ENCODE measurements at places on chromosomes 3 and 15.

- no peaks in the 10 kb centered on the region for H3K27me3 ChIP-seq
Observed at GRCh38 chr15:42932833-42933515, 12.4 kb upstream of the TTBK2 start.

DNA sequence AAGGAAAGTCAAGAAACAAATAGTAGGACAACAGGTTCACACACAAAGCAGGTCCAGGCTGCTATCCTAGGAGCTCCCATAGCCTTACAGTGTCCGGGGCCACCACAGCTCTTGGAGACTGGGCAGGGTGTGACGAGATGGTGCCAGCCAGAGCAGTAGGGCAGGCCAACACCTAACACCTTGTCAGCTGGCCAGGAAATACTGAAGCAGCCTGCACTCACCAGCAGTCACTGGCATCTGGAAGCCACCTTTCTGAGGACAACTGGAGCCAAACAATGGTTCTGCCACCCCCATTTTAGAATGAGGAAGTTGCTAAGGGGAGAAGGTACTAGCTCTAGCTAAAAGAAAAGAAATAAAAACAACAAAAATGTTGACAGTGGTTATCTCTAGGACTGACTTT is 47.2 kb downstream of the CCDC12 start:
- H3K4me3 ChIP-seq: no peak overlapping the region
- DNase-seq: no peak
- peaks cover 34% of the 10 kb centered on the region for H3K36me3 ChIP-seq
- H3K27ac ChIP-seq: no peak overlapping the region
- H3K4me1 ChIP-seq: peaks cover 89% of the 10 kb centered on the region
- no peaks in the 10 kb centered on the region for H3K27me3 ChIP-seq

- no peak overlapping the region for H3K4me3 ChIP-seq
- no peaks in the 10 kb centered on the region for H3K4me1 ChIP-seq
- H3K27ac ChIP-seq: no peak overlapping the region
- no peak for DNase-seq
Observed at GRCh38 chr3:113297287-113297686, 85.9 kb downstream of the BOC start.

DNA sequence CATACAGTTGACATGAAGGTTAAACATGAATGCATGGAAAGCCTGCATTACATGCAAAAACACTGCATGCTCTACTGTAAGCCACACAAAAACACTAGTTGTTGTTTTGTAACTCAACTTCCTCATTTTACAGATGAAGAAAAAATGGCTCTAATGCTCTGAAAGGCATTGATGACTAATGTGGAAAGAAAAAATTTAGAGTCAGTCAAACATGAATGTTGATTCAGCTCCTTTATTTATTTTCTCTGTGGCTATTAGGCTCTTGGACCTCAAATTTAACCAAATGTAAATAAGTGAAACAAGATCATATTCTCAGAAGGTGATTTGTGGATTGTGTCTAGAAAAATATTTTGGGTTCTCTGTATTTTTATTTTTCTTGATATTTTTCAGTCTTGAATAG is 336.7 kb upstream of the ZNF717 start:
- no peaks in the 10 kb centered on the region for H3K4me1 ChIP-seq
- H3K27me3 ChIP-seq: no peaks in the 10 kb centered on the region
- no peaks in the 10 kb centered on the region for H3K36me3 ChIP-seq
- DNase-seq: no peak

- no peak for DNase-seq
- no peaks in the 10 kb centered on the region for H3K27me3 ChIP-seq
- no peaks in the 10 kb centered on the region for H3K36me3 ChIP-seq
Observed at GRCh38 chr3:116018646-116019045, 395.3 kb downstream of the GAP43 start.
